ENCODE measurements at places on chromosomes 5 and 9.

- DNase-seq: no peak
Observed at GRCh38 chr9:91516777-91517176, 93.1 kb upstream of the NFIL3 start.

DNA sequence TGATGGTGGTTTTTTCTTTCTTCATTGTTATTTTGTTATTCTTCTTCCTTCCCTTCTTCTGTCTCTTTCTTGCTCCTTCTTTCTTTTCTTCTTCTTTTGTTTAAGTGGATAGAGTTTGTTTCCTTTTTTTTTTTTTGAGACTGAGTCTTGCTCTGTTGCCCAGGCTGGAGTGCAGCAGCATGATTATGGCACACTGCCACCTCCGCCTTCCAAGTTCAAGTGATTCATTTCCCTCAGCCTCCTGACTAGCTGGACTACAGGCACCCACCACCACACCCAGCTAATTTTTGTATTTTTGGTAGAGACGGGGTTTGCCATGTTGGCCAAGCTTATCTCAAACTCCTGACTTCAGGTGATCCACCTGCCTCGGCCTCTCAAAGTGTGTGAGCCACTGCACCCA, 40.3 kb downstream of the JAK2 start:
- DNase-seq: no peak

- no peak for DNase-seq
Observed at GRCh38 chr9:74556685-74557084, 59.5 kb downstream of the RORB start.

- DNase-seq: no peak
Observed at GRCh38 chr5:410911-411517, 32.0 kb upstream of the EXOC3 start.

DNA sequence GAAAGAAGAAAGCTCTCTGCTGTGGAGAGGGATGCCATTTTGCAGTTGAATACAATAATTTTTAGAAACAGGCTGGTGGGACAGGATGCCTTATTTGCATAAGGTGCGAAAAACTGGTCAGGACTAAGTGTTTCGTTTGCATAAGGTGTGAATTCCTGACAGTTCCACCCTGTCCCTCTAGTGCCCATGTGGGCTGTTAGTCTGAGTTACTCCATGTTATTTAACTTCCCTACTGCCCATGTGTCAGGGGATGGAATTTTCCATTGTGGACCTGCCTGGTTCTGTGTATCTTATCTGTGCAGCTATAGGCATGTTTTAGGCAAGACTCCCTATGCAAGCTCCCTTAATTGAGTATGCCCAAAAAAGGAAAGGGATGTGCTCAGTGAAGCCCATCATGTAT, 35.3 kb upstream of the NFIL3 start:
- DNase-seq: no peak

DNA sequence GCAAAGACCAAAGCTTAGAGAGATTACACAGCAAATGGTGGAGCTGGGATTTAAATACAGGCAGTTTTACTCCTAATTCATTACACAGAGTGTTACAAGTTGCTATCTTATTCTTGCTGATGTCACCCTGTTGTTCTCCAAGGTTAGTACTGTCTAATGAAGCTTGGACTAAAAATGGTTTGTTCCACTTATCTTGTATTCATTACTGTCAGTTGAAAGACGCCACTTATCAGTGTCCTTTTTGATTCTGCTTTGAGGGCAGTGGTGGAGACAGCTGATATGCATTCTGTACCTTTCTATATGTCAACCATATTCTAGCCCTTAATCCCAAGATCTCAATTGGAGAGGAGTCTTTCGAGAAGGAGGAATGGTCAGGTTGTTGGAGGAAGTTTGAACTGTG, 14.0 kb upstream of the DENND4C start:
- DNase-seq: no peak

DNA sequence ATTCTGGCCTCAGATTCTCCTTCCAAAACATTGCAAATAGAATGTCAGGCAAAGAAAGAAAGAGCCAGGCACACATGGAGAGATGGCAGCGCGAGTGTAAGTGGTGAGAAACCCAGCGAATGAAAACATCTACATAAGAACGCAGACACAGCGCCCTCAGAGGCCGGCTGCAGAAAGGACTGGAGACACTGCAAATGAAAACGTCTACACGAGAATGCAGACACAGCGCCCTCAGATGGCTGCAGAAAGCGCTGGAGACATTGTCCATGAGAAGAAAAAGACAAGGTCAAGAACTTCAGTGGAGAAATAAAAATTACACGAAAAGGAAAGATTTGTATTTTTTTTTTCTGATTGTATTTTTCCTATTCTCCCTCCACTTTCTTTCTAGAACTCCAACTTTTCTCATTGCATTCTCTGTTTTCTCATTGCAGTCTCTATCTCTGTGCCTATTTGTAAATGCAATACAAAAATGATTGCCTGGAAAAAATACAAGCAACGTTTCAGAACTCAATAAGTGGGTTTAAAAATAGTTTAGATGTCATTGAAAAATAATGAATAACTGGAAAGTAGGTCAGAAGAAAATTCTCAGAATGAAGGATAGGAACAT, 117.9 kb upstream of the LPCAT1 start:
- peak; percentile 91 for DNase-seq

GRCh38 chr5:51095486-51095885, 287.8 kb upstream of the ISL1 start:
- DNase-seq: no peak

DNA sequence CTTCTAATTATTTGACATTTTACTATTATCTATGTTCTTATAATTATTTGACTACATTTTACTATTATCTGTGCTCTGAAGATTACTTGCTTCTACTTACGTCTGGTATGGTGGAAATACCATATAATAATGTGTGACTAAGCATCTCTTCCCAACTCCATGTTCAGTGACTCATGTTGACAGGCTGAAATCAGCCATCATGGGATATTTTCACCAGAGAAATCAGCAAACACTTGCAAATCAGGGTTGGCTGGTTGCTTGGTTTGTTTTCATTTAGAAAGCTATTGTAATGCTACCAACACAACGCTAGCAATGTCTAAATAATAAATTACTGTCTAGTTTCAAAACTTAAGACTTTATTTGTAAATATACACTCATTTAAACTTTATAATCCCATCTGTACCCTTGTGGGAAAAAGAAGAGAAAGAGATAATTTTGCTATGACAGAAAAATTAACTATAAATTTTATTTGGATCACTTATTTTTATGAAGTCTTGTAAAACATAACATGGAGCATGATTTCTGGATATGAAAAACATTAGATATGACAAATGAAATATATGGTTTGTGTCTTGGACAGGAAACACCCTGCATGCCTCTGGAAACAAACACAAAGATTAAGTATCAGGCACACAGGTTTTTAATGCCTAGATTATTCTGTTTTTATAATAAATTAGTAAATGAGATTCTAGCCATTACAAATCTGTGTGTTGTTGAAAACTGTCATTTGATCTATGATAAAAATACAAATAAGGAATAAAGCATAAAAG, 337.6 kb downstream of the BNC2 start:
- peak; percentile 73 for DNase-seq

DNA sequence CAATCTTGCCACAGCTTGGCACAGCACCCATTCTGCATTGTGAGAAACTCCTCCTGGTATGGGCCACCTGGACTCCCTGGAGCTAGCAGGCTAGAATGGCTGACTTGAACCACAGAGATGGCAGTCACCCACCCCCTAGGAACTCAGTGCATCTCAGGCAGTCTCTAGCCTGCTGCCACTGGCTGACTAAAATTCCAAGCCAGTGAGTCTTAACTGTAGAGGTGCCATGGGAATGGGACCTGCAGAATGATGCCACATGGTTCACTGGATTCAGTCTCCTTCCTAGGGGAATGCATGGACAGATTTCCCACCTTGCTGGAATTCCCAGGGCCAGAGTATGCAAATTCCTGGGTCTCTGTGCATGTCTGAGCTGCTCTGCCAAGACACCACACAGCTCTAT, 382.9 kb downstream of the MAN2A1 start:
- DNase-seq: no peak

DNA sequence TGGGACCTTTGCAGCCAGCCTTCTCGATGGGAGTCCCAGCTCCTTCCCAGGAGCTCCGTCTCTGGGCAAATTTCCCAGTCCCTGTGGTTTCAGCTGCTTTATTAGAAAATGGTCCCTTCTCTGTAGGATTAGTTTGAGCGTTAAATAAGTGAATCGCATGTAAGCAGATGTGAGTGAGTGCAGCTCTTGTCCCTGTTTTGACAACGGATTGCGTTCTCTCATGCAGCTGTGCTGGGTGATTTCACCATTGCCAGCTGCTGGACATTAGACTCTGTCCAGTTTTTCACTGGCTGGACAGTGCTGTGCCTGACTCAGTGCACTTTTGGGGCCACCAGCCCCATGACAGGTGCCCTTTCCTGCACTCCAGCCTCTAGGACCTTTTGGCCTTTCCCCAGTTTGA, 11.6 kb upstream of the CEL start:
- DNase-seq: no peak

GRCh38 chr9:92729735-92730155, 34.9 kb downstream of the BICD2 start:
- no peak for DNase-seq

- DNase-seq: peak; percentile 40
Observed at GRCh38 chr5:110853267-110853666, 114.5 kb downstream of the SLC25A46 start.

DNA sequence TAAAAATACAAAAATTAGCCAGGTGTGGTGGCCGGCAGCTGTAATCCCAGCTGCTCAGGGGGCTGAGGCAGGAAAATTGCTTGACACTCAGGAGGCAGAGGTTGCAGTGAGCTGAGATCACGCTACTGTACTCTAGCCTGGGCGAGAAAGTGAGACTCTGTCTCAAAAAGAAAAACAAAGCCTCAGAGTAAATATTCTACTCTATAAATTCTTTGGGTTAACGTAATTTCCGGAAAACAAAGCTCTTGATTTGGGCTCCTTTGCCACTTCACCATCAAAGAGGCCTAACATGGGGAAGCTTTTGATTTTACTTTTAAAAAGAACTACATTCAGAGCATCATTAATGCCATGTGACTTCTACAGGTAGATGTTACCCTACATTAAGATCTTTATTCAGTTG, 103.1 kb downstream of the SERINC5 start:
- no peak for DNase-seq

DNA sequence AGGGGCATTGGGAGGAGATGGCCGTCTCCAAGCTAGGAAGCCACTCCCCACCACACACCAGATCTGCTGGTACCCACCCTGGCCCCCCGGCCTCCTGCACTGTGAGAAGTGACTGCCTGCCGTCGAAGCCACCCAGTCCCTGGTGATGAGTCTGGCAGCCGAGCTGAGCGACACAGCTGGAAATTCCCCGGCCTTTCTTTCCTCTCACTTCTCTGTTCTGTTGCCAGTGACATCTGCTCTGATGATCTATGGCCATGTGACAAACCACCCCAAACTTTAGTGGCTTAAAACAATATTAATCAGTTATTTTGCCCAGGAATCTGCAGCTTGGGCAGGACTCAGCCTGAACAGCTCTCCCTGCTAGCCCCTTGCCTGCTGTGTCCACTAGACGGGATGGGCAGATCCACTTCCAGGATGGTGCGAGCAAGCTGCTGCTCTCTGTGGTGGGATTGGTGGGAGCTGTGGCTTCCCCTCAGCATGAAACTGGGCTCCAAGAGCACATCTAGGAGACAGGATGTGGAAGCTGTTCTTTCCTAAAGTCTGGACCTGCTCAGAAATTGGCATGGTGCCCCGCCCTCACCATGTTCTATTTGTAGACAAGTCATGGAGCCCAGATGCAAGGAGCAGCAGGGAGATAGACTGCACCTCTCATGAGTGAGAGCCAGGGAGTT, 211.2 kb downstream of the GADD45G start:
- DNase-seq: no peak

DNA sequence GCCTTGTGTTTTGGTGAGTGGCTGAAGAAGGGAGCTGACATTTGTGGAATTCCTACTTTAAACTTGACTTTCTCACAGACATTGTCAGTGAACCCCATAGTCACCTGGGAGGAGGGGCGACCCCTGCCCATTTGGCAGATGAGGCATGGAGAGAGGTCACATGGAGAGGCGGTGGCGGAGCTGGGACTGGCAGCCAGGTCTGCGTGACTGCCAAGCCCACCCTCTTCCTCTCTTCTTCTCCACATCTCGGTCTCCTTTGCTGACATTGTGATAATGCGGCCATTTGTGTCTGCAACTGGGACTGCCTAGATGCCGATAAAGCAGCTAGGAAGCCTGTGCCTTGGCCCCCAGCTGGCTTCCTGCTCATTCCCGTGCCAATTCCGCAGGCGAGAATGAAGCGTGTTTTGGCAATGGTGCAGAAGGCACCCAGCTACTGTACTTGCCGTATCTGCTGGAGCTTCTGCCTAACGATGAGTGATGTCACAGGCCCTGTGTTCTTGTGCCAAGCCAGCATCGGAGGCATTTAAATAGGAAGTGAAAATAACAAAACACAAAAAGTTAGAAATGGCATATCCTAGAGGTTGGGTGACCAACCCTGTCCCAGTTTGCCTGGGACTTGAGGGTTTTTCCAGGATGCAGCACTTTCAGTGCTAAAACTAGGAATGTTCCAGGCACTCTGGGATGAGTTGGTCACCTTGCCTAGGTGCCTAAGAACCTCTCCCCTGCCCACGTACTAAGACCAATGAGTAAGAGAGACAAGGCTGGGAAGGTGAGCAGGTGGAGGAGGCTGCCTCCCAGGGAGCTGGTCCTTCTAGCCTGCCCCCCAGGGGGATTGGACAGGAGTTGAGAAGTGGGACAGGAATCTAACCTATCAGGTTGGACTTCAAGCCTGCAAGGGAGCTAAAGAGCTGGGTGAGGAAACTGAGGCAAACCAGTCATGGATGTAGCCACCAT, 23.6 kb downstream of the OLFML2A start:
- no peak for DNase-seq

GRCh38 chr5:87940775-87941174, 327.9 kb downstream of the TMEM161B start:
- DNase-seq: no peak

- DNase-seq: no peak
Observed at GRCh38 chr5:78232163-78232562, 62.3 kb downstream of the AP3B1 start.

- DNase-seq: no peak
Observed at GRCh38 chr9:128061275-128061960, 5.7 kb downstream of the NAIF1 start.

GRCh38 chr5:17157916-17158529, 59.4 kb upstream of the BASP1 start:
- peak; percentile 35 for DNase-seq

DNA sequence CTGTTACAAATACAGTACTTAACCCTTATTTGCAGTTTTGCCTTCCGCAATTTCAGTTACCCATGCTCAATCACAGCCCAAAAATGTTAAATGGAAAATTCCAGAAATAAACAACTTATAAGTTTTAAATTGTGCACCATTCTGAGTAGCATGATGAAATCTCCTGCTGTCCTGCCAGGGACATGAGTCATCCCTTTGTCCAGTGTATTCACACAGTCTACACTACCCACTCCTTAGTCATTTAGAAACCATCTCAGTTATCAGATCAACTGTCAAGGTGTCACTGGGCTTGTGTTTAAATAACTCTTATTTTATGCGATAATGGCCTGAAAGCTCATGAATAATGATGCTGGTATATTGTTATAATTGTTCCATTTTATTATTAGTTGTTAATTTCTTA, 95.8 kb downstream of the PLCXD3 start:
- peak; percentile 98 for DNase-seq
